Lower lobe of right lung (tissue), 2 donors: ENCODE measurements at places on chromosomes 3 and 15.

- peaks cover 67% of the 10 kb centered on the region for H3K4me1 ChIP-seq
- no peaks in the 10 kb centered on the region for H3K36me3 ChIP-seq
- no peak overlapping the region for H3K4me3 ChIP-seq
- H3K27me3 ChIP-seq: peaks cover 15% of the 10 kb centered on the region
Measured at GRCh38 chr15:65081758-65082157, 5.2 kb downstream of the KBTBD13 start.

DNA sequence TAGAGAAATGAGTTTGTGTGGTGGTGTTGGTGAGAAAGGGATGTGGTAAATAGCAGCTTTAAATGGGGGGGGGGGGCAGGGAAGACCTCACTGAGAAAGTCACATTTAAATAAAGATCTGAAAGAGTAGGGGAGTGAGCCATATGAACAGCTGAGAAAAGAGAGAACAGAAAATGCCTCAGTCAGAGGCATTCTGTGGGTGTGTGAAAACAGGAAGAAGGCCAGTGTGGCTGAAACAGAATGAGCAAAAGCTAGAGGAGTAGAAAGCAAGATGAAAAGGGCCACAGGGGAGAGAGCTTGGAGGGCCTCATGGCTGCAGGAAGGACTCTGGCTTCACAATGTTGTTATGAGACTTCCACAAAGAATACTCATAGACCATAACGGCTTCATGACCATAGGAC lies 783.3 kb downstream of the ZPLD1 start:
- H3K36me3 ChIP-seq: no peaks in the 10 kb centered on the region
- DNase-seq: no peak
- no peak overlapping the region for H3K4me3 ChIP-seq
- no peaks in the 10 kb centered on the region for H3K4me1 ChIP-seq
- no peak overlapping the region for H3K27ac ChIP-seq
- no peaks in the 10 kb centered on the region for H3K27me3 ChIP-seq

DNA sequence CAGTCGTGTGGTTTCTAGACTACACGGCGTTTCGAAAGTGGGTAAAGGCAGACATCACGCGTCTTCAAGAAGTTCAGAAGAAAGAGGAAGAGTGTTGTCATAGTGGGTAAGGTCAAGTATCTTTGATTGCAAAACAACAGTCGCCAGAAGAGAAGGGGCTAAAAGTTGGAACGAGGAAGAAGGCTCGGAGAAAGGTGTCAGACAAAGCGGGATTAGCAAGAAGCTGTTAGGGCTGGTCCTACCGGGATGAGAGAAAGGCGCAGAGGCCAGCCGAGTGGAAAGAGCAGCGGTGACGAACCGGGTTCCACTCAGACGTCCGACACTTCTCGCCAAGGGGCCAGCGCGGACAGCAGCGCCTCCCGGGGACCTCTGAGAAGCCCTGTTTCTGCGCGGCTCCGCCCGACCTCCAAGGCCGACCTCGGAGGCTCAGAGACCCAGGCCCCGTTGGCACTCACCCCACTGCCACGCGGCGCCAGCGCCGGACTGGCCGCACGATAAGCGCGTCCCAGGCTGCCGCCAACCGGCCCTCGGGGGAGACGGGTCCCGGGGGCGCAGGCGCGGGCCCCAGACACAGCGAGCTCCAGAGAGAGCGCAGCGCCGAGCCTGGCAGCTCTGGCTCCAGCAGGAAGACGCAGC lies 436 bp downstream of the ADPGK start:
- H3K4me3 ChIP-seq: peak overlapping the region; percentile 96
- peaks cover 27% of the 10 kb centered on the region for H3K4me1 ChIP-seq
- H3K27me3 ChIP-seq: no peaks in the 10 kb centered on the region
- H3K27ac ChIP-seq: peak overlapping the region; percentile 99
- H3K36me3 ChIP-seq: peaks cover 23% of the 10 kb centered on the region
- peak; percentile 71 for DNase-seq

GRCh38 chr3:196336319-196337145 lies 1.7 kb downstream of the TM4SF19 start:
- H3K27me3 ChIP-seq: no peaks in the 10 kb centered on the region
- no peaks in the 10 kb centered on the region for H3K4me1 ChIP-seq
- H3K27ac ChIP-seq: no peak overlapping the region
- no peaks in the 10 kb centered on the region for H3K36me3 ChIP-seq
- no peak overlapping the region for H3K4me3 ChIP-seq
- DNase-seq: no peak

- peaks cover 28% of the 10 kb centered on the region for H3K36me3 ChIP-seq
- no peak overlapping the region for H3K4me3 ChIP-seq
- H3K27ac ChIP-seq: no peak overlapping the region
- H3K27me3 ChIP-seq: no peaks in the 10 kb centered on the region
- H3K4me1 ChIP-seq: peaks cover 8% of the 10 kb centered on the region
Measured at GRCh38 chr3:123525433-123525832, 59.4 kb downstream of the HACD2 start.

- no peaks in the 10 kb centered on the region for H3K4me1 ChIP-seq
- no peak overlapping the region for H3K27ac ChIP-seq
- DNase-seq: no peak
Measured at GRCh38 chr3:22795917-22796316, 407.2 kb upstream of the UBE2E2 start.

- H3K4me3 ChIP-seq: no peak overlapping the region
- H3K36me3 ChIP-seq: no peaks in the 10 kb centered on the region
- H3K4me1 ChIP-seq: no peaks in the 10 kb centered on the region
- H3K27me3 ChIP-seq: no peaks in the 10 kb centered on the region
- no peak for DNase-seq
Measured at GRCh38 chr15:71366926-71367325, 251.7 kb downstream of the THSD4 start.

DNA sequence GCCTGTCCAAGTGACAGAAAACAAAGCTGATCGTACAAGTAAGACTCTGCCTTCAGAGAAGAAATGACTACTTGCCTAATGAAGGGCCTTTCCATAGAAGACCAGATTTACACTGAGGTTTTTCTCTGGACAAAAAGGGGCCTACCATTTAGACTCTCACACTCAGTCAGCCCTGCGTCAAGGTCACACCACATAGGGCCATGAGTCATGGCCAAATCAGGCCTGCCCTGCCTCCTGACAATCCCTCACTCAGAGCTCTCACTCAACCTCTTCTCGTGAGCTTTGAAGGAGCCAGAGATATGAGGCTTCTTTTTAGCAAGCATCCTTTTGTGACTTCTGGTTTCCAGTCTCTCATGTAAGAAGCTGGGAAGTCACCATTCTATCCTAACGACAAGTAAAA lies 68.1 kb upstream of the NMNAT3 start:
- no peaks in the 10 kb centered on the region for H3K4me1 ChIP-seq
- no peak overlapping the region for H3K27ac ChIP-seq
- no peaks in the 10 kb centered on the region for H3K27me3 ChIP-seq
- H3K36me3 ChIP-seq: no peaks in the 10 kb centered on the region
- no peak for DNase-seq
- no peak overlapping the region for H3K4me3 ChIP-seq

DNA sequence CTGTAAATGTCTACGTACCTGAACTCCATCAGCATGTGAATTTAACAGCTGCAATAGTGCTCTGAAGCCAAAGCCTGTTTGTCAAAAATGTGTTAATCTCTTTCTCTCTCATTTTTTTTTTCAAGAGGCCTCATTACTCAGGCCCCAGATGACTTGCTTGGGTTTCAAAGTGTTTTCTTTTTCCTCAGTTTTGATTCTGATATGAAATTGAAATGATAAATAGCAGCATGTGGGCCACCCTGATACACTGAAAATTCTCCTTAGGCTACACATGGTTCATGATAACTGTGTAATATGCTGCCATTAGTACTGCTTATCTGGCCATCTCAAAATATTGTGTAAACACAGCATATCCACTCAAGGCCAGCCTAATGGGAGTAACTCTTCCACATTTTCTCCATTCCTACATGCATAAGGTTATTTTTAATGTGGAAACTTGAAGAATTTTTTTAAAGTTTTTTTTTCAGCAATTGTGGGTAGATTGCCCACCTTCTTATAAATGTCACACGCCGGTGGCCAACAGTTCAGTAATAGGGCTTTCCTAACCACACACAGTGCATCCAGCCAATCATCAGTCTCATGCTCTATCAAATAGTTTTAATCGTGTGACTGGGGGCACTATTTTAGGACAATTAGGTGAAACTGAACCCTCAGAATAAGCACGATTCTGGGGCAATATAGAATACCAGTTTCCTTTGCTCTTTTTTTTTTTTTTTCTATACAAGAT lies 13.1 kb upstream of the DENND4A start:
- peaks cover 25% of the 10 kb centered on the region for H3K4me1 ChIP-seq
- no peaks in the 10 kb centered on the region for H3K36me3 ChIP-seq
- no peak for DNase-seq

GRCh38 chr15:35379972-35380371 lies 166.0 kb downstream of the DPH6 start:
- peaks cover 4% of the 10 kb centered on the region for H3K36me3 ChIP-seq
- no peaks in the 10 kb centered on the region for H3K4me1 ChIP-seq
- no peaks in the 10 kb centered on the region for H3K27me3 ChIP-seq
- DNase-seq: no peak
- no peak overlapping the region for H3K4me3 ChIP-seq
- H3K27ac ChIP-seq: no peak overlapping the region

DNA sequence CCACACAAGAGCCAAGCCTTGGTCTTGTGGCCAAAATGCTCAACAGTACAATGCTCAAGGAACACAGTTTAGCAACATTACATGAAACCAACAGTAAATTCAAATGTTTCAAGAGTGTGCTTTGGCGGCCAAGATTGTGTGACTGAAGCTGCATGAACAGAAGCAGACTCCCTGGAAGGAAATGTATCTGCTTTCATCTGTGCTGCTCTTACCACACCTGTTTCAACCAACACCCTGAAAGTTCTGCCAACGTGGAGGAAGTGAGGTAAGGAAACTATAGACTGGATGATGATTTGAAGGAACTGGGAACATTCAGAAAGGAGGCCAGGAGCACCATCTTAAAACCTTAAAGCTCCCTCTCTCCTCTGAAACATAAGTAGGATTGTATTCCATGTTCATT lies 55.7 kb downstream of the MB21D2 start:
- DNase-seq: no peak
- no peak overlapping the region for H3K4me3 ChIP-seq
- no peak overlapping the region for H3K27ac ChIP-seq
- H3K27me3 ChIP-seq: no peaks in the 10 kb centered on the region
- peaks cover 13% of the 10 kb centered on the region for H3K4me1 ChIP-seq

GRCh38 chr3:179840985-179841384 lies 188.1 kb downstream of the USP13 start:
- H3K27ac ChIP-seq: no peak overlapping the region
- DNase-seq: no peak
- no peaks in the 10 kb centered on the region for H3K4me1 ChIP-seq
- H3K27me3 ChIP-seq: no peaks in the 10 kb centered on the region
- H3K36me3 ChIP-seq: no peaks in the 10 kb centered on the region

DNA sequence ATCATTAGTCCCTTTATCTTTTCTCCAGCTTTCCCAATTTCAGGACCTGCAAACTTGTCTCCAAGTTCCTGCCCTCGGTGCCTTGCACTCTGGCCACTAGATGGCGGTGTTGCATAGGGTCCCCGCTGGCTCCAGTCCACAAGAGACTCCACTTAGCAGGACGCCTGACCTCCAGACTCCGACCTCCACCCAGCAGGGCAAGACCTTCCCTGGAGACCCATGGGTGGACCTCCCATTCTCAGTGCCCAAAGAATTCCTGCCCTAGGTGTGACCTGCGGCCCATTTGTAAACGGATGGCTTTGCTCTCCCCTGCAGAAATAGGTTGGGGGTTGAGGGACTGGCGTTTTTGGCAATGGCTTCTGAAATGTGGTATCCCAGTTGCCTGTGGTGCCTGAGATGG lies 82.6 kb downstream of the LSM3 start:
- peak; percentile 86 for DNase-seq
- peaks cover 5% of the 10 kb centered on the region for H3K27me3 ChIP-seq
- H3K4me1 ChIP-seq: peaks cover 5% of the 10 kb centered on the region
- H3K4me3 ChIP-seq: no peak overlapping the region
- H3K36me3 ChIP-seq: no peaks in the 10 kb centered on the region

GRCh38 chr3:8303466-8303865 lies 198.2 kb upstream of the LMCD1 start:
- no peaks in the 10 kb centered on the region for H3K4me1 ChIP-seq
- no peaks in the 10 kb centered on the region for H3K27me3 ChIP-seq
- H3K4me3 ChIP-seq: no peak overlapping the region
- H3K27ac ChIP-seq: no peak overlapping the region

GRCh38 chr3:188202358-188203138 lies 48.6 kb downstream of the LPP start:
- no peak overlapping the region for H3K27ac ChIP-seq
- H3K4me3 ChIP-seq: no peak overlapping the region
- DNase-seq: no peak
- no peaks in the 10 kb centered on the region for H3K27me3 ChIP-seq
- no peaks in the 10 kb centered on the region for H3K4me1 ChIP-seq
- H3K36me3 ChIP-seq: no peaks in the 10 kb centered on the region

- no peak overlapping the region for H3K27ac ChIP-seq
- DNase-seq: no peak
- no peaks in the 10 kb centered on the region for H3K27me3 ChIP-seq
- H3K4me3 ChIP-seq: no peak overlapping the region
- no peaks in the 10 kb centered on the region for H3K4me1 ChIP-seq
Measured at GRCh38 chr3:130654921-130655320, 91.7 kb downstream of the PIK3R4 start.

- no peak overlapping the region for H3K4me3 ChIP-seq
- no peak overlapping the region for H3K27ac ChIP-seq
- DNase-seq: no peak
- peaks cover 29% of the 10 kb centered on the region for H3K4me1 ChIP-seq
- no peaks in the 10 kb centered on the region for H3K36me3 ChIP-seq
- H3K27me3 ChIP-seq: no peaks in the 10 kb centered on the region
Measured at GRCh38 chr3:114879059-114880031, 267.7 kb downstream of the ZBTB20 start.

DNA sequence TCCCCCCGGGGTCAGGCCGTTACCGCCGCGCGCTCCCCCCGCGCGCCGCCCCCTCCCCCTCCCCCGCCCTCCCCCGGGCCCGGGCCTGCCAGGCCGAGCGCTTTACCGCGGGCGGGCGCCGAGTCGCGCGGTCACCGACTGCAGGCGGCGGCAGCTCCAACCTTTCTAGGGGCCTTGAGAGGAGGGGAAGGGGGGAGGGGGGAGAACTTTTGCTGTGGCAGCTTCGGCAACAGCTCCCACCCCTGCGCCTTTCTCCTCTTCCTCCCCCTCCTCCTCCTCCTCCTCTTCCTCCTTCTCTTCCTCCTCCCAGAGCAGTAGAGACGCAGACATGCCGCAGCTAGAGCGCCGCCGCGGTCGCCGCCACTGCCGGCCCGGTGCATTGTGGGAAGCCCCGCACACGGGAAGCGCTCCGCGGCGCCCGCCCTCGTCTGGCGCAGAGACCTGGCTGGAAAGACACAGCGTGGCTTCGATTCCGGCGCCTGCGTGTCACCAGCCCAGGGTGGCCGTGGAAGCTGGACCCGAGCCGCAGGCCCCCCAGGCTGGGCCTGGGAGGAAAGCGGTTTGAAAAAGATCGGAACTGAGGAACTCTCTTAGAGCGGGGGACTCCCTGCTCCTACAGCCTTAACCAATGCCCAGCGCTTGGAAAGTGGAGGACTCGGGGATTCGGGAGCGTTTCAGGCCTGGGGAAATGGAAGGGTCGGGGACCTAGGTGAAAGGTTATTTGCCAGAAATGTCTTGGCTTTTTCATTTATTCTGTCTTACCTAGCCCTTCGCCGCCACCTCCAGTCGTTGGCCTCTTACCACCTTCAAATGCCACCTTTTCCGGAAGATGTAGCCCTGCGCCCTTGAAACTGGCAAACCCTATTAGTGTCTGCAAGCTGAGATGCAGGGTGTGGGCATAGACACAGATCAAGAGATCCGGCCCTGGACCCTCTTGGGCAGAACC lies at the start of gene ZNF148:
TSS of gene ZNF148 (minus strand) at position 330 of the 946 bp plus-strand sequence. CDS start 61,685 bp downstream, outside the sequence.
- peak within 1 kb of the TSS; percentile 87 for H3K4me3 ChIP-seq
- no peaks in the 10 kb centered on the region for H3K36me3 ChIP-seq
- no peaks in the 10 kb centered on the region for H3K27me3 ChIP-seq
- DNase-seq: peak; percentile 95

- H3K27me3 ChIP-seq: no peaks in the 10 kb centered on the region
- peak within 1 kb of the TSS; percentile 73 for H3K27ac ChIP-seq
- H3K4me3 ChIP-seq: peak within 1 kb of the TSS; percentile 70
Measured at GRCh38 chr15:45187894-45188830, at the start of gene SHF. Gene SHF, minus strand, starts transcription at chr15:45187966. Its CDS starts 15 bp downstream, at chr15:45187951.
